ENCODE measurements at places on chromosomes 5 and 9. TPM values are rescaled to one million over a fixed set of nuclear protein-coding genes. Genes with fewer than 3 reads are reported as not detected.

PCDHGB4 gene
- 0.77 TPM for polyA plus RNA-seq

NOXA1 gene
- 24.9 TPM for polyA plus RNA-seq

PCDHGB3 gene
- 0.43 TPM for polyA plus RNA-seq

CSF1R gene
- polyA plus RNA-seq: 31.1 TPM

ANKRD31 gene
- polyA plus RNA-seq: not detected

OR13J1 gene
- polyA plus RNA-seq: 0.19 TPM
